ENCODE measurements at places on chromosomes 5 and 9.
A peak's percentile ranks its signal among the peaks of the same experiment; 100 is the strongest.

GRCh38 chr5:119275146-119275545 lies 80.7 kb upstream of the TNFAIP8 start:
- DNase-seq = no peak

- DNase-seq = peak; percentile 78
Observed at GRCh38 chr9:37650873-37651768, at the start of gene FRMPD1. TSS of gene FRMPD1 (plus strand) at chr9:37650954. CDS start at chr9:37692642, 41,688 bp downstream.

GRCh38 chr5:128143911-128144310 lies 60.3 kb downstream of the SLC12A2 start:
- no peak for DNase-seq

GRCh38 chr5:145429170-145429569 lies 406.0 kb downstream of the PRELID2 start:
- DNase-seq = no peak

DNA sequence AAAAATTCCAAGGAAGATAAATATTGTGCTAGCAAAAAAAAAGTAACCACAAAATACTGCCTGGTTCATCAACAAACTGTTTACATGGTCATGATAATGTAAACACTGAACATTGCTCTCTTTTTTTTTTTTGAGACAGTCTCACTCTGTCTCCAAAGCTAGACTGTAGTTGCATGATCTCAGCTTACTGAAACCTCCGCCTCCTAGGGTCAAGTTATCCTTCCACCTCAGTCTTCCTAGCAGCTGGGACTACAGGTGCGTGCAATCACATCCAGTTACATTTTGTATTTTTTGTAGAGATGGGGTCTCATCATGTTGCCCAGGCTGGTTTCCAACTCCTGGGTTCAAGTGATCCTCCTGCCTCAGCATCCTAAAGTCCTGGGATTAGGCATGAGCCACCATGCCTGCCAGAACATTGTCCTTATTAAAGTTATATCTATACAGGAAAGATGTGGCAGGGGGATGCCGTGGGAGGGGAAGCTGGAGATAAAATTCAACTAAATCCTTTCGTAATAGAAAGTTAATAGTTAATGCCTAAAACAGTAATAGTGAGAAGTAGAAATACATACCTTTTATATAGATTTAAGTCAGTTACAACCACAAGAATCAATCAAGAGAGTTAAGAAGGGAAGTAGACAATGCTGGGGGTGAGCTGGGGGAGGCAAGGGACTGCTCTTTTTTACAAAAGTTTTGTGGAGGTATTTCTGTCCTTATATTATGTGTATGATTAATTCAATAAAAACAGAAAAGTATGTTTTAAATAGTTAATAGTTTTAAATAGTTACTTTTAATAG lies 52.3 kb downstream of the RGMB start:
- DNase-seq = no peak

- no peak for DNase-seq
Observed at GRCh38 chr9:79006546-79006945, 565.2 kb upstream of the TLE4 start.

GRCh38 chr9:89419978-89420394 lies 77.9 kb downstream of the SEMA4D start:
- DNase-seq = no peak

- DNase-seq = no peak
Observed at GRCh38 chr5:79974886-79975285, 16.2 kb downstream of the MTX3 start.

DNA sequence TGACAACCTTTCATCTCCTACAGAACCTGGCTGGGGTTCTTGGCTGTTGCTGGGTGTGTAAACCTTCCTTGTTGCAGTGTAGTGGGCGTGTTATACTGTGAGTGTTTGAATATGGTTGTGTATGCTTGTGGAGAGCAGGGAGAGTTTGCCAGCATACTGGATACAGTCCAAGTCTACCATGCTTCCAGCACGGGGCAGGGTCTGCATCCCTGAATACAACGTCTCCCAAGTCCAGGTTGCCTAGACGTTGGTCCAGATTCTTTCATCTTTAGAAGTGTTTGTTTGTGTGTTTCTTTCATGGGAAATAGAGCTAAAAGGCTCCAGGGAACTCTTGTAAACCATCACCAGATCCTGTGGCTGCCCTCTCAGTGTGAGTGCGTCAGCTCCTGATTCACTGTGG lies 46.4 kb downstream of the SYK start:
- DNase-seq = no peak

DNA sequence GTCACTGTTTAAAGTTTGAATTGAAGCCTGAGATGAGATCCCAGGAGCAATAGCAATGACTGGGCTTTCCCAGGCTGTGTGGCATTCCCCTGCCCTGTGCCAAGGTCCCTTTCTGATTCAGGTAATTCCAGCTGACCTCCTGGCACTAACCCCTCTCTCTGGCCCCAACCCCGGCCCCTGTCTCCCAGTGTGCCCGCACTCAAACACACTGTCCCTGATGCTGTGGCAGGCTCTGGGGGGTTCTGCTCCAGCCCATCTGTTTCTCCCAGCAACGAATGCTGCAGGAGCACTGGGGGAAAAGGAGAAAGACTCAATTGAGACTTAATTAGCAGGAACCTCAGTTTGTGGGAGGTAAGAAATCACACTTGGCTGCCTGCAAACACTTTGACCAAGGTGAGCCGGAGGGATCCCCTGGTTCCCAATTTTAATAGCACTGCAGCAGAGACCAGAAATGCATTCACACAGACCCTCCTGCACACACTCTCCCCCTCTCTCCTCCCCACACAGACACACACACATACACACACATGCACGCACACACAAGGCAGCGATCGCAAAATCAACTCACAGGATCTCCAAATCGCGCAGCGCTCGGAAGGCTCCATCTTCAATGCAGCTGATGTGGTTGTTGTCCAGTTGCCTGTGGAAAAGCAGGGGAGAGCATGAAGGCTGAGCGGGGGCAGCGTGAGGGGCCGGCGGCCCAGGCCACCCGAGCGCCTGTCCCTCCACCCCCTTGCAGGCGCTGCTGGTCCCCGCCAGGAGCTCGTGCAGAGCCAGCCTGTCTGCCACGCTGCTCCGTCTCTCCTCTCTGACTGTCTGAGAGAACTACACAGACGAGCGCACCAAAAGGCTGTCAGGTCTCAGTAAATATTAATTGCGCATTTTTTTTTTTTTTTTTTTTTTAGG lies 265.1 kb upstream of the PANK3 start:
- DNase-seq = no peak

GRCh38 chr5:23684103-23684502 lies 176.7 kb downstream of the PRDM9 start:
- no peak for DNase-seq

GRCh38 chr5:160438316-160439204 lies 16.9 kb downstream of the PTTG1 start:
- peak; percentile 50 for DNase-seq

Data from lower lobe of right lung (tissue), 2 donors.